Effector CD4-positive, alpha-beta T cell (primary cell): ENCODE measurements at places on chromosomes 4 and X.

DNA sequence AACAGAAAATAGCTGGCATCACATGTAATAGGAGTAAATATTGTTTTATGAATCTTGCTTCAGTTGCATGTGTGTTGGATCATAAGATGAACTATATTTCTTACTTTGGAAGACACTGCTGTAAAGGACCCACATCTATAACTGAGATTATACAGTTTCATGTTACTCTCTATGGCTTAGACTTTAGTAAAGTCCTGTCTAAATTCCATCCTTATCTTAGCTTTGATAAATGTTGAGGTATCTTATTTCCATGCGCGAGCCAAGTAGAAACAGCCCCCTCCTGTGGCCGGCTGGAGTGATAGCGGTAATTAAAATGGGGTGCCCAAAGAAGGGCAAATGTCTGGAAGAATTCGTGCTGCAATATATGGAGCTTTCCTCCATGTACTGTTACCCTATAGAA, 43.0 kb downstream of the CCDC158 start:
- no peak for DNase-seq

DNA sequence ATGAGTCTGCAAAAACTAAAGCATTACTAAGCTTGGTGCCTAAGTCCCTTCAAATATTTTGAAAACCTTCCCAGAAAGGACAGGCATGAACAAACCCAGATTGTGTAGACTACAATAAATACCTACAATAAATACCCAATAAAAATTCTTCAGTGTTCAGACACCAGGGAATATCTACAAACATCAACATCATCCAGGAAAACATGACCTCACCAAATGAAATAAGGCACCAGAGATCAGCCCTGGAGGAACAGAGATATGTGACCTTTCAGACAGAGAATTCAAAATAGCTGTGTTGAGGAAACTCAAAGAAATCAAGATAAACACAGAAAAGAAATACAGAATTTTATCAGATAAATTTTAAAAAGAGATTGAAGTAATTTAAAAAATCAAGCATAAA, 57.8 kb upstream of the NLRP2B start:
- DNase-seq: no peak

GRCh38 chrX:96909291-96909690, 25.6 kb downstream of the RPA4 start:
- DNase-seq: no peak

DNA sequence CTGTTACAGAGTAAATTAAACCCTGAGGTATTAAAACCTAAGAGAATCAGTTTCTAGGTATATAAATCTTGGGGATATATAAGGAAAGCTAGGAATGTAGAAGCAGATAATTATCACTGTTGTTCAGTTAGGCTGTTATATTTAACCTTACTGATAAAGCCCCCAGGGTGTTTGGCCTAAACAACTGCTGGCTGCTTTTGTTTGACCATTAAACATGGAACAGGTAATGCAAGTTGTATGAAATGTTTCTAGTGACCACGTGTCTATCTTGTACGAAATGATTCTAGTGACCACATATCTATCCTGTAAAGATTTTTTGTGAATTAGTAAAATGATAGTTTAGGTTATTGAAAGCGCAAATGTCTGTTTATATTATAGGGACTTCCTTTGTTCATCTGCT, 52.6 kb downstream of the SGMS2 start:
- DNase-seq: no peak

GRCh38 chr4:157115613-157116335, 39.8 kb downstream of the GLRB start:
- DNase-seq: no peak

- no peak for DNase-seq
Measured at GRCh38 chr4:37001688-37002436, 242.7 kb upstream of the NWD2 start.

DNA sequence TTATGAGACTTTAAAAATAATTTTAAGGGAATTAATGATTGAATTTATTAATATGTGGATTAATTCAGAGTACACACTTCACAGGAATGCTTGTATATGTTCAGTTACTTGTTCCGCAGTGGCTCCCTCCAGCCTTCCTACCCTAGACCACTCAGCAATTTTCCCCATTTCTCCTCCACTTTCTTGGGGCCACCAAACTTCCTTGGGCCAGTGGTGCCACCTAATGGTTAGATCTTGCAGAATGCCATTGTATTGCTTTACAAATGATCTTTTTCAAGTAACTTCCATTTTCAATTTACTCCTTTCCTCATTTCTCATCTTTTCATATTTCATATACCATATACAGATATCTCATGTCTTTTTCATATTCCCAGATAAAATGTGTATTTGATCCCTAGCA, 3.6 kb upstream of the RNF175 start:
- DNase-seq: no peak

DNA sequence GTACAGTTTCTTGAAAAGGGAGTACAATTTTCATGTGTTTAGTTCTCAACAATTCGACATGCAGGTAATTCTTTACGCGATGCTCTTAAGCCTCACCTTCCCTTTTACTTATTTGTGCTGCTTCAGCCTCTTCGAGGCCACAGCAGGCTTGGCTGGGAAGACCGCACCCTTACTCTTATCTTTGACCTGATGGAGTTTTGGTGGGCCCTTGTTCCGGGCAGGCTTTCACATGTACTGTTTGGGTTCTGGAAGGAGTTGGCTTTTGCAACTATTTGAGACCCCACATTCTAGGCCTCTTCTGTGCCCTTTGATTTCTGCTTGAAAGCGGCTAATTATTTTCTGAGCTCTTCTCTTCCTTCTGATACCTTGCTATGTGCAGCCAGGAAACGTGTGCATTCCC, 60.2 kb downstream of the FAM193A start:
- DNase-seq: no peak

DNA sequence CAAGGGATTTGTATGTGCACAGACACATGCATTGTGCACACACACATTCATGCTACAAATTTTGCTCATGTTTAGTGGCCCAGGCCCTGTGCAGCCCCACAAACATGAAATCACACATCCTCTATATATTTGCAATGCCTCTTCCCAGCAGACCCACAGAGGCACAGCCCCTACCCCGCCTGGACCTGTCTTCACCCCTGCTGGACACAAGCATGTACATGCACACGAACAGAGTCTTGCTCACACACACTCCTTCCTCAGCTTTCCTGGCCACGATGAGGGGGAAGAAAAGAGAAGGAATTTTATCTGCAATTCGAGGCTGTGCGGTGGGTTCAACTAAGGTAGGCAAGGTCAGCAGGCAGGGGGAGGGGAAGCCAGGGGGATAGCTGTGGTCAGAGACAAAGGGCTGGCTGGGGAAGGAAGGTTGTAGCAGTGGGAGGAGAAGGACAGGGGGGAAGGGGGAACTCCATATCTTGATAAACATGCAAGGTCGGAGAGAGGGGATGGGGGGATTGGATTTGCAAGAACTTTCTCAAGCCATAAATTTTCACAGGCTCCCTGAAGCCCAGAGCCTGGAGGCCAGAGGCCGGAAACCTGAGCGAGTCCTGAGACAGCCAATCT, 156.4 kb downstream of the EFNB1 start:
- no peak for DNase-seq

DNA sequence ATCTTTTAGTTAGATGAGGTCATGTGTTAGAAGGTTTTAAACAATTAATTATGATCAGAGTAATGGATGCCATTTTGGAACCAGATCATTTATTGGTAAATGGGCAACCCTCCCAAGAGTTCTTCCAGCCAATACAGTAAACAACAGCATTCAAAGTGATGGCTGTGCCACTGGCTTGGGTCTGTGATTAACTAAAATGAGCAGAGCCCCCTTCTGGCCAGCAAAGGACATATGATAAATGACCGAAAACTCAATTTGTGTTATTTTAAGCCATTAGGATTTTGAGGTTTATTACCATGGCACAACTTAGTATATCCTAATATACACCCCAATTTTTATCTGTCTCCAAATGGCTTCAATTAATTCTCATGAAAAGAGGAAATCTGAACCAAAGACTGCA, 90.8 kb upstream of the NPFFR2 start:
- DNase-seq: no peak

DNA sequence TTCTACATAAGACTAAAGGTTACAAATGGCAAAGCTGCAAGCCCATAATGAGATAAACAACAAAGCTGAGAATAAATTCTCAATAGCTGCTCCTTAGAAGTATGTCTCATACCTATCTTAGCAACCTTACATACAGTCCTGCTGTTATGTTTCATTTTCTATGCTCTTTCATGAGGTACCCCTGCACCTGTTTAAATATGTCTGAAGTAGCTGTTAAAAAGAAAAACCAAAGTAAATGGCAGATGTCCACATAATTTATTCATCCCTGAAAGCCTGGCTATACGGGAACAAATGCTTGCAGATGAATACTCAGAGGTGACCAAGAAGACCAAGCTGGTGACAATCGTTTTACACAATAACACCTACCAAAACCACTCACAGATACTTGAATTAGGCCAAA, 22.5 kb downstream of the PPA2 start:
- DNase-seq: no peak

DNA sequence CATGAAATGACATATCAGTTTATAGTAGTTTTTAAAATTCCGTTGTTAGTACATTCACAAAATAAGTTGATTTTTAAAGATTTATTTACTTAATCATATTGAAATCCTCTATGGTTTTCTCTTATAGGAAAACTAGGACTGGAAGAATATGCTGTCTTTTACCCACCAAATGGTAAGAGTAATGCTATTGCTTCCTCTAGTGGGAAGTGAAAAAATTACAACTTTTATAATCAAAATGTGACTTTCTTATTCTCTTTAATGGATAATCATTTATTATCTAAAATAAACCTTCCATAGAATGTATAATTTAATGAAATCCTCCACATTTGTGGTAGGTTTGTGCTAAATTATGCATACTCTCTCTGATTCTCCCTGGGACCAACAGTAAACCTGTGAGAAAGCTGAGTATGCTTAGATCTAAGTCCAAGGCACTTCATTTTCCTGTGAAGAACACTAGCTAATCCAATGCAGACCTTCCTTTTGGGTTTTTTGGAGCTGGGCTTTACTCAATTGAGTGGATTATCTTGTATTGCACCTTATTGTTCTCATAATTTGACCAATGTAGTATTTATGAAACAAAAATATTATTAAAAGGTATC, 136.2 kb downstream of the TBC1D19 start:
- no peak for DNase-seq

- no peak for DNase-seq
Measured at GRCh38 chr4:66575008-66575696, 904.9 kb upstream of the EPHA5 start.

GRCh38 chr4:99649778-99650177, 7.8 kb downstream of the C4orf54 start:
- no peak for DNase-seq

DNA sequence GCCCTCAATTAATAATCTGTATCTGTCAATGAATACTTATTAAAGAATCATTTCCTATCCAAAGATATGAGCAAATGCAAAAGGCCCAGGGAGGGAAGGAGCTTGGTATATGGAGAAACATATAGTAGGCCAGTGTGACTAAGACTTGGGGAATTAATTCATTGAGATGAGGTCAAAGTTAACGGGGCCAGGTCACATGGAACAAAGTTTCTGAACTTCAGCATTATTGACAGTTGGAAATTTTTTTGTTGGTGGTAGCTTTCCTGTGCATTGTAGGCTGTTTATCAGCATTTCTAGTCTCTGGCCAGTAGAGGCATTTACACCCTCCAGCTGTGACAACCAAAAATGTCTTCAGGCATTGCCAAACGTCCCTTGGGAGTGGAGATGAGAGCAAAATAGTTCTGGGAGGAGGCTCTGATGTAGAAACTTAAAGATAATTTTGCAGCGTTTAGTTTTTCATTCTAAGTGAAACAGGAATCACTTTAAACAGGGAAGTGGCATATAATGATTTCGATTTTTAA, 202.0 kb downstream of the SLC4A4 start:
- DNase-seq: no peak

GRCh38 chr4:145623831-145624230, 4.6 kb downstream of the MMAA start:
- DNase-seq: no peak

GRCh38 chrX:106955004-106955772, 35.0 kb downstream of the CLDN2 start:
- DNase-seq: no peak

- DNase-seq: no peak
Measured at GRCh38 chr4:17687237-17687857, 72.9 kb downstream of the MED28 start.

DNA sequence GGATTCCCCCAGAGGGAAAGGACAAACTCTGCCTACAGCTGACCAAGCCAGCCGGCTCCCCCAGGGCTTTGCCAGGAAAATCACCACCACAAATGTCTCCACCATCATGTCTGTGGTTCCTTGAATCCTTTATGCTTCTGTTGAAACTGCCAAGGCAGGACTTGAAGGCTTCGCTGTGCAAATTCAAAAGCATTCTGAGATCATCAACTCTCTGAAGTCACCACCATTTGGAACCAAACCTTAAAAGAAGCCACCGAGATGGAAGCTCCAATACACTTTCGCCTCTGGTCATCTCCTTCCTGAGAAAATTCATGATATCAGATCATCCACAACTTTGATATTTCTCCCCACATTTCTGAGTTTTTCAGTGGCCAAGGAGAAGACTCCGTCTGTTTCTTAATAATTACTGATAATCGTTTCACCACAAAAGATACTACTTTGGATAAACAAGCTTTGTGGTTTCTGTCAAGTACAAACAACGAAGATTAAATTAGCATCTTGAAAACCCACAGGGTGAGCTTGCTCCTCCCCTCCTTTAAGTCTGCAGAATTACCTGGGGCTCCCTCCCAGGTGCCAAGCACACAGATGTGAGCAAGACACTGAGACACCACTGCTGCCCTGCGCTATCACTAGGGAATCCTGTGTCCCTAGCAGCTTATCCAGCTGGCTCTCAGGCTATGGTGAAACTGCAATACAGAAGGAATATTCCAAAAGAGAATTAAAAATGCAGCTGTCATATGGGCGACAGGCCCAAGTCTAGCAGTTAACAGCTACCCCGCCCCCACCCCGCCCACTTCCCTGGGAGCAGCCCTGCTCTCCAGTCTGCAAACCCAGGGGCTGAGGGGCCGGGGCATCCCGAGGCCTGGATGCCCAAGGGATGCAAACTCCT, 125.0 kb upstream of the TBL1X start:
- peak; percentile 26 for DNase-seq

GRCh38 chrX:24294619-24295018, 19.2 kb downstream of the SUPT20HL2 start:
- no peak for DNase-seq

DNA sequence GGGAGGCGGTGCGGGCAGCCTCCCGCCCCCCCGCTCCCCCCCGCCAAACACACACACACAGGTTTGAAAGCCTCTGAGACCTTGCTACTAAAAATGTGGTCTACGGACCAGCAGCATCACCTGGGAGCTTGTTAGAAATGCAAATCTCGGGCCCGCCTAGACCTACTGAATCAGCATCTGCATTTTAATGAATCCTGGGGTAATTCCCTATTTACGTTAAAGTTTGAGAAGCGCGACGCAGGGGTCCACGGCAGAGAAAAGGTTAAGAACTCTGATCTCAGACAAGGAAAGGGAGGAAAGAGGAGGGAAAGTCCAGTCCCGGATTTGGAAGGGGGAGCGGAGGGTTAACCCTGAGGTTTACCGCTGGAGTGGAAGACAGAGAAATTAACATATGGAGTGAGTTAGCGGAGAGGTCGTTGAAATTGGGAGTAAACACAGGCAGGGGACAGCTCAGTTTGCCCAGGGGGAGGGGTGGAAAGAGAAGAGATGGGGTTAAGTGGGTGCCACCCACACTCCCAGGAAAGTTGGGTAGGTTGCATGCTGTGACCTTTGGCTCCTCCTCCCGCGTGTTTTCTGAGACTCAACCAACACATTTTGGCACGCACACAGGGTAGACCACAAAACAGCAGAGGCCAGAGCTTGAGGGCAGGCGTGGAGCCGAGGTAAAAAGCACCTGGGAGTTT, 483.6 kb downstream of the BCOR start:
- DNase-seq: no peak

GRCh38 chr4:139859876-139860275, 194.3 kb downstream of the MGST2 start:
- no peak for DNase-seq

- DNase-seq: no peak
Measured at GRCh38 chrX:29470030-29470429, 745.3 kb upstream of the MAGEB2 start.
